Cortex of kidney (tissue), 1 donor: ENCODE measurements at places on chromosomes 6 and 20.

GRCh38 chr6:18154507-18155149, at the start of gene TPMT:
TSS of gene TPMT (minus strand) at chr6:18155077. CDS start at chr6:18149127, 5,950 bp downstream.
- no peak for DNase-seq

DNA sequence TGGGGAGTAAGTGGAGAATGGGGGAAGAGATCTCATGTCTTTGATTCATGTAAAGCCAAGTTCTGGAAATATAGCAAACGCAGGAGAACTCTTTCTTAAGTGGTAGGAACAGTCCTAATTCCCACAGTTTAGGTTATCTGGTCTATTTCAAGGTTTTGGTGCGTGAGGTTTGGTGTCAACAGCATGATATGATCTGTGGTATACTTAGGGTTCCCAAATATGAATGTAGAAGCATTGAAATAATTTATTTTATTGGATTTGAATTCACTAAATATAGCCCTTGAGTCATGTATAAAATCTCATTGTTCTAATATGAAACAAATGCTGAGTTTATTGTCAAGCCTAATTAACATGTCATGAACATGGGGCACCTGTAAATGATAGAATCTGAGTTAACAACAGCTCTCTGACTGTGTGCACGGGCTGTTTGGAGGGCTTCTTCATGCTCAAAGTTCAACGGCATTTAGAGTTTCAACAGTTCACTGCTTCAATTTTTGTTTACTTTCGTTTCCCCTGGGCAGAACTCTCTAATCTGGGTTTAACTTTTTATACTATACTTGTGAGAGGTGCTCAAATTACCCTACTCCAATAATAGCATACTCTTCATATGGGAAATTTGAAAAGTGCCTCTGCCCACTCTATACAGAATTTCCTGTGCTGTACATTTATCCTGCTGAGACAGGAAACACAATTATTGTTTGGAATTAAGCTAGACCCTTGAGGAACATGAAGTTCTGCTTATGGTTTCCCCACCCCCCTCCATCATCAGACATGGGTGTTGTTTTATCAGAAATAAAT, 236.3 kb upstream of the ZNF217 start:
- no peak for DNase-seq

GRCh38 chr6:37021356-37022129, 16.1 kb downstream of the FGD2 start:
- DNase-seq, result no peak

GRCh38 chr20:45128099-45128498, 3.8 kb upstream of the WFDC12 start:
- DNase-seq, result no peak

DNA sequence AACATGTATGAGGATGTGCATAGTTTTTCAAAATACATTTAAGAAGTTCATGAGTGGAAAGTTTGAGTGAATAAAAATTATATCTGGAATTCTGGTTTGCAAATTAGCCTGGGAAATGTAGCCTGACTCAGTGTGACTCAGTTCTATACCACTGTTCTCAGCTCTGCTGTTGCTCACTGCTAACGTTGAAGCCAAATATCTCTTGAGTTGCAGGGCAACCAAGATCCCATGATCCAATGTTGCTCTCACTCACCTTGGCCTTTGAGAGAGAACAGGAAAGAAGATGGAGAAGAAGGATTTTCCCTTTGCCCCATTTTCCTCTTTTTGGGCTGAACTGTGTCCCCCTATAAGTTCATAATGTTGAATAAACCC, 28.9 kb downstream of the PSMB9 start:
- no peak for DNase-seq

DNA sequence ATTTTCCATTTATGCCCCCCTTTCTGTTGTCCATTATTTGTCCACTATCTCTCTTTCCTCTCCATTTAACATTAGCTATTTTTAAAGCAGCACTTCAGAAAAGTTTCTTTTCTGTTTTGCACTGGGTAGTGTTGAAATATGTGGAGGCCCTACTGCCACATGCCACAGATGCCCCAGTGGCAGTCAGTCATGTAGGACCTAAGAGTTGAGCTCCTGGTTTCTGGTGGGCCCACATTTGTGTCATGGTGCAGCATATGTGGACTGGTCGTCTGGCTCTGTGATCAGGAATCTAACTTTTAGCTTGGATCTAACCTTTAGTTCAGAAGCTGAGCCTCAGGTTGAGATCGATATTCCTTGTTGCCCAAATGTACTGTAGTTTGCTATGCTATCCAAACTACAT, 54.8 kb downstream of the HFE start:
- DNase-seq, result no peak

DNA sequence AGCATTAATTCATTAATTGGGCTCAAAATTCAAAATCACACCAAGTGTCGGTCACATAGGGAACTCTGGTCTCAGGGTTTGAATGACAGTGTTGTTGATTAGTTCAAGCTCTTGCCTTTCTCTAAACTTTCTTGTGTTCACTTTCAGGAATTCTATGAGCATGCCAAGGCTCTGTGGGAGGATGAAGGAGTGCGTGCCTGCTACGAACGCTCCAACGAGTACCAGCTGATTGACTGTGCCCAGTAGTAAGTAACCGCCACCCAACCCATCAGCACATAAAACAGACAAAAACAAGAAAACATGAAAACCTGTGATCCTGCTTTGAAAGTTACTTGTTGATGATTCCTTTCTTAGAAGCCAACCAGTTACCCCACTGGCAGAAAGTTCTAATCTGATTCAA, 52.7 kb downstream of the GNAS start:
- DNase-seq, result no peak

DNA sequence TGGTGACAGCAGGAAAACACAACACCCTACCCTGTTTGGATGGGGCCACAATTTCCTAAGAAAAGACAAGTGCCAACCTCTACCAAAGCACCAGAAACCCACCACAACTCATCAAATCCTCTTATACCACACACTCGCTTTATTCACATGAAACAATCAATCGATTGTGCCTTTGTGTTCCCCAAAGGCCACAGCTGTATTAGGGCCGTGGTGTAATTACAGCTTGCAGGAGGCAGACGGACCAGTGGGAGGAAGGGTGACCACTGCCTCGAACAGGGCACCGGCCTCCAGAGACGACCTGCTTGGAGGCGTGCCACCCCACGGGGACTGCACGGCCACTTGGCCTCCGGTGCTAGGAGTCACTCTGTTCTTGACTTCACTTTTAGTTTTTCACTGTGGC, 264.1 kb downstream of the FOXC1 start:
- no peak for DNase-seq

DNA sequence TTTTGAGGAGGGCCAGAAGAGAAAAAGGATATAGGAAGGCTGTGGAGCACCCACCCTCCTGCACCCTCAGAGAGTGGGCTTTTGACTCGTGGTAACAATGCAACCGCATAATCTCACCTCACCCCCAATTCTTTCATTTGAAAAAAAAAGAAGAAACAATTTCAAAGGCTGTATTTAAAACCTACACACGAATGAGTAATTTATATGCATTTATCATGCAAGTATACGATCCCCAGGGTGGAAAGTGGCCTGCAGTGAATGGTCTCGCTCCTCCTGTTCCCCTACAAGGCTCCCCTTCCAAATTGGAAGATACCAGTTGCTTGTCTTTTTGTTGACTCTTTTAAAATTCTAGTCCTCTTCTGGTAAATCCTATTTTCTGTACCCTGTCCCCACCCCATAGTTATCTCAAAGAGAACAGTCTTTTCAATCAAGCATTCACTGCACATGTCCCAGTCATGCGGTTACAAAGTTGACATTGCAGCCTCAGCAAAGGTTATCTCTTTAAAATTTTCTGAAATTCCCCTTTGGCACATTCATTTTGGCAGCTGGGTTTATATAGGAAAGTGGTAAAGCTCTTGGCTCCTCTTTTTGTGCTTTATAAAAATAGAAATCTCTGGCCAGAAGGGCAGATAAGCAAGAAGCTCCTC, 110.6 kb downstream of the ARID1B start:
- no peak for DNase-seq

- DNase-seq, result no peak
Observed at GRCh38 chr6:15344192-15344519, 98.3 kb downstream of the JARID2 start.

GRCh38 chr6:31945507-31946369, at the start of gene CFB:
TSS of gene CFB (plus strand) at chr6:31946095. CDS start at chr6:31946222, 127 bp downstream.
- no peak for DNase-seq

- DNase-seq, result no peak
Observed at GRCh38 chr20:840503-840857, 7.0 kb downstream of the FAM110A start.

- DNase-seq, result no peak
Observed at GRCh38 chr20:37852666-37853065, 50.3 kb upstream of the VSTM2L start.

DNA sequence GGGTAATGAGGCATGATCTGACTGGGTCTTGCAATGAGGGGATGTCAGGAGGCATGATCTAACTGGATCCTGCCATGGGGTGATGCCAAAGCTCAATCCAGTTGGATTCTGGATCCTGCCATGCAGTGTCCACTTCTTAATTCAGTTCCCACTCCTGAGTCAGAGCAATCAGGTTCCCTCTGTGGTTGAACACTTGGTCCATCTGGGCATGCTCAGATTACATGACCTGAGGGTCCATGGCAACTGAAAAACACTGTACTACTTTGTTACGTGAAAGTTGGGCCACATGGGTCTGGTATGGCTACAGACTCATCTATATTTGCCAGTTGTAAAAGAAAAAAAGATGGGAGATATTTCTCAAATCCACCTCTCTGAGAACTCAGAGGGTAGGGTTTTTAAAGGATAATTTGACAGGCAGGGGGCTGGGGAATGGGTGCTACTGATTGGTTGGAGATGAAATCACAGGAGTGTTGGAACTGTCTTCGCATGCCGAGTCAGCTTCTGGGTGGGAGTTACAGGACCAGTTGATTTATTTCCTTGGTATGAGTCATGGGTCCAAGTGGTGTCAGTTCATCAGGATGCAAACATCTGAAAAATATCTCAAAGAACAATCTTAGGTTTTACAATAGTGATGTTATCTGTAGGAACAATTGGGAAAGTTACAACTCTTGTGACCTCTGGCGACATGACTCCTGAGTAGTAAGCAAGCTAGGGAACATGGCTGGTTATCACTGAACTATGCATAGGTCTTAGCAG, 21.6 kb downstream of the C6orf163 start:
- DNase-seq, result no peak

- no peak for DNase-seq
Observed at GRCh38 chr6:54697424-54697823, 149.1 kb upstream of the FAM83B start.

- no peak for DNase-seq
Observed at GRCh38 chr20:50873585-50873984, 57.7 kb downstream of the ADNP start.

GRCh38 chr6:11738661-11739375, 39.8 kb downstream of the ADTRP start:
- no peak for DNase-seq

GRCh38 chr20:23114018-23114417, 27.9 kb upstream of the CD93 start:
- DNase-seq, result no peak

GRCh38 chr20:17380801-17381200, 150.4 kb downstream of the BFSP1 start:
- no peak for DNase-seq

DNA sequence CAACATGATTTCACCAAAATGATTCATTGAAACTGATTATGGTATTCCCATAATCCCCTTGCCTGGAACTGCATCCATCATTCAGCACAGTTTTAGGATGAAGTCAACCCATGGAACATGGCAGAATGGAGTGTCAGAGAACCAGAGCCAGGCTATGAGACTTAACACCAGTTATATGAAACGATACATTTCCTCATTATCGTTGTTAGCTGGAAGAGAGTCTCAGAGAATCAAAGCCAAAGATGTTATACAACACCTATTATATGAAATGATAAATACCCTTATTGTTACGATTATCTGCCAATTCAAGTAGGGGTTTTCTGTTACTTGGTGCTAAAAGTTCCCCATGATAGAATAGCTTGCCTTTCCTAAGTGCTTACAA, 131.2 kb downstream of the BCAS1 start:
- DNase-seq, result no peak

GRCh38 chr6:33008944-33009861, at the start of gene HLA-DOA:
TSS of gene HLA-DOA (minus strand) at chr6:33009591.
- no peak for DNase-seq

DNA sequence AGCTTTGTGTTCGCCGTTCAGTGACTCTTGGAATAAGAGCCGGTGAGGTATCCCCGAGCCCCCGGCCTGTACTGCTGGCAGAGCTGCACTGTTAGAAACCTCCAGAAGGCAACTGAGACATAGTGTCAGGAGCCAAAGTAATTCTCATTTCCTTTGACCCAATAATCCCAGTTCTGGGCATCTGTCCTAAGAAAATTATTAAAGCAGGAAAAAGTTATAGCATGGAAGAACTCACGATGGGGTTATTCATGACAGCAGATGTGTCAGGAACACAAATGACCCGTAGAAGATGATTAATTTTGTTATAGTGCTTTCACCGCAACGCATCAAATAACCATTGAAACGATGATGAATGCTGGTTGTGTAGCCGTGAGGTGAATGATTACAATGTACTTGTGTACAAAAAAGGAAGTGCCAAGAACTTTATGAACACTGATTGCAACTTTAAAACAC, 20.3 kb downstream of the CYP21A2 start:
- no peak for DNase-seq

GRCh38 chr6:71287926-71288227, 734 bp upstream of the OGFRL1 start:
- DNase-seq, result no peak

GRCh38 chr20:13229538-13229937, 8.5 kb downstream of the ISM1 start:
- DNase-seq, result no peak

- DNase-seq, result no peak
Observed at GRCh38 chr6:3001773-3002293, 2.1 kb downstream of the NQO2 start.

GRCh38 chr6:87653074-87653962, 48.7 kb downstream of the AKIRIN2 start:
- DNase-seq, result no peak

- no peak for DNase-seq
Observed at GRCh38 chr20:10769700-10770099, 95.9 kb upstream of the JAG1 start.

DNA sequence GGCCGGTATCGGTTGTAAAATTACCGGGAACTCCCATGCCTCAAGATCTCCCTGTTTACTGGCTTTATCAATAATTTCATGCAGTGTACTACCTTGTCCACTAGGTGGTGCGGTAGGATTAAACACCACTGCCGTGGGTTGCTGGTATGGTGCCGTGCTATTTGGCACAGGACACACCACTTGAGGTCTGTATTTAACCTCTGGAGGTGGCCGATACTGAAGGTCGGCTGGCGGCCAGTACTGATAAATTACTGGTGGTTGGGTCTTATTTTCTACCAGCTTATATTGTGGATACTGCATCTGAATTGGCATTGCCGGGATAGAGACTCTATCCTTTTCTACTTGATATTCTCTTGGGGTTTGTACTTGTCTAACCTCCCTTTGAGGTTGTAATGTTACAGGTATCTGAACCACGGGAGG, 14.3 kb upstream of the PTCRA start:
- no peak for DNase-seq

GRCh38 chr20:58210398-58210747, 18.1 kb downstream of the ANKRD60 start:
- DNase-seq, result no peak

- no peak for DNase-seq
Observed at GRCh38 chr6:65760285-65760684, 53.3 kb upstream of the EYS start.
